ENCODE measurements at places on chromosomes 5 and 9.

GRCh38 chr9:123470991-123471770, 115.2 kb downstream of the CRB2 start:
- no peak for DNase-seq

DNA sequence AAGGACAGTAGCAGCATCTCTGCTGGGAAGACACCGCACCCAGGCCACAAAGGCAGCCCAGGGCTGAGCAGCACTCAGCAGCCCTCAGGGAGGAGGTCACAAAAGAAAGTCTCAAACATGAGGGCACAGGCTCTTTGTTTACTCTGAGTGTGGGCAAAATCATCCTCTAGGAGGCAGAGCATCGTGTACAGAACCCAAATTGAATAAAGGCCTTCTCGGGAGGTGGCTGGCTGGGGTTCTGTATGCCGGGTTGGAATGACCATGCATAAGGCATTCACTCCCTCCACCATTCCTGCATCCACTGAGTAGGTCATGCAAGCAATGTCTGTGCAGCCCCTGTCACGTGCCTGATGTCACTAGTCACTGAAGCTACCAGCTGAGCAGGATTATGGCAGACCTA, 412.8 kb downstream of the SPOCK1 start:
- no peak for DNase-seq

- no peak for DNase-seq
Observed at GRCh38 chr5:133091034-133091433, 39.2 kb downstream of the HSPA4 start.

DNA sequence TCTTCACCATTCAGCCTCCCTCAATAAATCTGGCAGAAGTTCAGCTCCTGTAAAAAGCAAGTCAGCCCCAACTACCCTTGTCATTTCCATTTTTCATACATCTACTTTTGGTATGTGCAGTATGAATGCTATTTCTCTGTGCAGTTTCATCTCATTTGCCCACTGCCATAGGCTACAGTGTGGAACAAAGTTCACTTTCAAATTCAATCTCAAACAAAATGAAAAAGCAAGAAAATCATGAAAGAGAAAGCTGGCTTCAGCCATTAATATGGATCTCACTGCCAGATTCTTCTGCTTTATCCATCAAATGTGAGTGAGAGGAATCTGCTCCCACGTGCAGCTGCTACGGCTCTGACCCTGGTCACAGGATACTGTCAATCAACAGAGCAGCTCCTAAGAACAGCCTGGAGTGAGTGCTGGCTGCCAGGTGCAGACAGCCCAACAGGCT, 494.2 kb downstream of the ZNF608 start:
- no peak for DNase-seq

- DNase-seq = no peak
Observed at GRCh38 chr9:79567671-79568098, 4.1 kb upstream of the TLE4 start.

GRCh38 chr5:167578977-167579692, 712.3 kb upstream of the WWC1 start:
- DNase-seq = no peak

GRCh38 chr9:37382161-37382981, 40.1 kb upstream of the GRHPR start:
- DNase-seq = no peak
